NCI-H2081 (cell line): ENCODE measurements at places on chromosomes 12 and 14.

DNA sequence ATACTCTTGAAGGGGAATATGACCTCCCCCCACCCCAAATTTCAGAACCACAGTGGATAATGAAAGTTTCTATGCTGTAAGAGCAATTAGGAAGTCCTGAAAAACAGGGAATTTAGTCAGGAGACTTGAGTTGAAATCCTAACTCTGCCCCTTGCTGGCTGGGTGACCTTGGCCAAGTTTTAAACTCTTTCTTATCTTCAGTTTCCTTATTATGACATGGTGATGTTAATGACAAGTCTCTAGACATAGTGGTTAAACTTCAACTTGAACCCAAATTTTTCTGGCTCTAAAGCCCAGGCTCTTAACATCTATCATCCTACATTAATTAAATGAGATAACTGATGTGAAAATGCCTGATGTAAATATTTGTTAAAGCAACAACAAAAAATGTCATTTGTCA, 325.9 kb downstream of the APAF1 start:
- DNase-seq = no peak

DNA sequence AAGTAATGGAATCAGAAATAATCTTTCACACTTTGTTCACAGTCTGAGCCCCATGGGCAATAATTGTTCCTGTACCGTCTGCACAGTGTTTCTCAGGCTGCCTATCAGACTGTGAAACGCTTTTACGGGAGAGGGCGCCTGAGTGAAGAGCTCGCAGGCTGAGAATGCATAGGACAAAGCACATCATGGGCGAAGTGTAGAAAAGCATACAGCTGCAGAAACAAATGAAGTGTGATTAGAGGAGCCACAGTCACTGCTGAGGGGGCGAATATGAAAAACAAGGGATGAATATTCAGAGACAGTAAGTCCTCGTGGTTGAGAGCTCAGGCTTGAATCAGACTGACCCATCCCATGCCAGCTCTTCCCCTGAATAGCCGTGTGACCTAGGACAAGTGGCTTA, 438.4 kb upstream of the DCN start:
- DNase-seq = no peak

- DNase-seq = no peak
Observed at GRCh38 chr12:4228122-4228580, 45.4 kb upstream of the CCND2 start.

DNA sequence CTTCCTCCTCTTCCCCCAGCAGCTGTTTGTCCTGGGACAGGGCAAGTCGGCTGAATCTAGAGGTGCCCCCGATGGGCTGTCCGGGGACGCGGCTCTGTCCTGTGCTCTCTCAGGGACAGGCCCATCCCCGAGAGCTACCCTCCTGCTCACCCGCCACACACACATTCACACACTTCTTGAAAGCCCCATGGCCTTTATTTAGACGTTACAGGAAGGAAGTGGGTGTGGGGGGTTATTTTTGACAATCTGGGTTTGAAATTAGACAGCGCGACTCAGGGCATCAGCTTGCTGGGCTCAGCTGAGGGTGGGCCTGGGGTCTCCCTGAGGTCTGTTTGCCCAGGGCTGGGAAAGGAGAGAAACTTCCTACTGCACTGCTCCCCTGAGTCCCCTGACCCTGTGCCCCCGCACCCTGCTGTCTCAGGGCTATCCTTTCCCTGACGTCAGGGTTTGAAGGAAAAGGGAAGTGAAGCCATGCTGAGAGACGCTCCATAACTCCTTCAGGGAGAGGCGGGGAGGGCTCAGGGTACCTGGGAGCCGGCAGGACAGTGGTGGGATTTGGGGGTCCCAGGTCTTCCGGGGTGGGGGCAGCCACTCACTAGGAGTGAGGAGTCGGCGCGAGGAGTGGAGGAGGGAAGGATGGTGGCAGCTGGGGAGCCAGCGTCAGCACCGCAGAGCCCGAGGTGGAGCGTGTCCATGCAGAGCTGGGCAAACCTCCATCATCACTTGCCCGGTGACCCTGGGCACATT, 8.1 kb downstream of the PTPN6 start:
- no peak for DNase-seq

GRCh38 chr14:60183741-60184140, 18.5 kb upstream of the DHRS7 start:
- no peak for DNase-seq

GRCh38 chr14:43204816-43205215, 1302.3 kb downstream of the FSCB start:
- no peak for DNase-seq

DNA sequence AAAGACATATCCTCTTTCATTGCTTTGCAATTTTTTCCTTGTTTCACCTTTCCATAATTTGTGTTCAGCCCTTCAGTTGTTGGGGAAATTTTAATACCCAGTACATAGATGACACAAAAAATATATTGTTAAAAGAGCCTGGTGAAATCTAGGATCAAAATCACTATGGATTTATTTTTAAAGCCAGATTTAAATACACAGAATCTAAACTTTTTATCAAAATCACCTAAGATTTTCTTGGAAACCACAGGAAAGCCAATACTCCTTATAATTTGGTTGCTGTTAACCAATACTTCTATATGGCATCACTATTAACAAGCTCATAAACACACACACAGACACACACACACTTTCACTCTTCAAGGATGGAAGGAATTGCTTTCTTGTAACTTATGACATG, at the start of gene TAS2R20:
Gene TAS2R20 (minus strand): TSS at position 101 of the 400 bp plus-strand sequence. CDS start 429 bp downstream, outside the sequence.
- no peak for DNase-seq

GRCh38 chr14:99322731-99323599, 51.0 kb upstream of the BCL11B start:
- DNase-seq = no peak
